ENCODE measurements at places on chromosomes 2 and 18. TPM values are rescaled to one million over a fixed set of nuclear protein-coding genes. Genes with fewer than 3 reads are reported as not detected.
A peak's percentile ranks its signal among the peaks of the same experiment; 100 is the strongest.

- no peak for DNase-seq
Measured at GRCh38 chr2:70192516-70192915, 1.7 kb upstream of the C2orf42 start.

DNA sequence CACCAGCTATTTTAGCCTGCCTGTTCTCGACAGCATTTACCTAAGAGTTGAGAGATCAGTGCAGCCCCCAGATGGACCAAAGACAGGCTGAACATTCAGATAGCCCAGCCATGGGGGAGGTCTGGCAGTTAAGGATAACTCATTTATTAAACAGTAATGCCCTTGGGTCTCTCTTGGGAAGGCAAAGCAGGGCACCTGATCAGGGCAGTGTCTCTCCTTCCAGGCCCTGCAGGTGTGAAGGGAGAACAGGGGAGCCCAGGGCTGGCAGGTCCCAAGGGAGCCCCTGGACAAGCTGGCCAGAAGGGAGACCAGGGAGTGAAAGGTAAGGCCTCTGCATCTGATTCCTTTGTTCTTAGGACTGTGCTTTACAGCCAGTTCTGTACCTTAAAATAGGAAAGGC lies 49.6 kb downstream of the MARCO start:
- no peak for DNase-seq

DNA sequence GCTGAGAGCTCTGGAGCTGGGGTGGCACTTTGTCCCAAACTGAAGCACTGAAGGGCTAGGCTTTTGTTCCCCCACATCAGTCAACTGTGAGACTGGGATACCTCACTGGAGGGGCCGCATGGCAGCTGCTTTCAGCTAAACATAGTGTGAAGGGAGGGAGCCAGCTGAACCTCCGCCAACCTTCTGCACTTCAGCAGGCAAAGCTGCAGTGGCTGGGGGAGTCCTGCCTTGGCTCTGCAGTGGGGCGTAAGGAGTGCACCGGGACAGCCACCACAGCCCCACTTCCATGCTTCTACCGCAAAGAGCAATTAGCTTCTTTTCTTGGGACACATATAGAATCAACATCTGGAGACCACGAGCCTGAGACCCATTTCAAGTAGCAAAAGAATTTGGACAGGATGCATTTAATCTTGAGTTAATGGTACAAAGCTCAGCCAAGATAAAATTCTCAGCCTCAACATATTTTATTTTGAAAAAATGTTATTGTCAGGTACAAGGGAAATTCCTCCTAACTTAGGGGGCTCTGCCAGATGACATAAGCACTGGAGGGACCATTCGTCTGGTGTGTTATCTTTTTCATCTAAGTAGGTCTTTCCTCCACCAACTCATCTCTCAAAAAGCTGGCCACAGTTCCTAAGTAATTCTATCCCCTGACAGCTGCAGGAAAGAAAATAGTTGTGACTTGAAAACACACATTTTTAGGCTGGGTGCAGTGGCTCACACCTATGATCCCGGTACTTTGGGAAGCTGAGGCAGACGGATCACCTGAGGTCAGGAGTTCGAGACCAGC lies 25.6 kb upstream of the MYCN start:
- DNase-seq: no peak

DNA sequence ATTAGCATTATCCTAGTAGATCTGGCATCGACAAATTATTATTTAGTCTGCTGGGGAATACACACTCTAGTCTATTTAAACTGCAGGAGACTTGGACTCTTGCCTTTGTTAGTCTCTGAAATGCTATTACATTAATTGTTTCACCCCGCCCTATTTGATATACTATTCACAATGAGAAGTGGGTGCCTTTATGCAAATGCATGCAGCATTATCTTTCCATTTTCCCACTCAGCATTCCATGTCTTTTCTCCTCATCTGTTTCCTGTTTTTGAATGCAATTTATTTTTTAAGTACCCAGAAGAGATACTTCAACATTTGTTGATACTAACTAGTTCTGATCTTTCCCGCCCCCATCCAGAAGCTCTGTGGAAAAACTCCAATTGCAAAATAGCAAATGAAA lies 395.3 kb upstream of the NXPH2 start:
- DNase-seq: no peak

GRCh38 chr2:144703852-144704708 lies 184.2 kb upstream of the ZEB2 start:
- no peak for DNase-seq

GRCh38 chr2:240021488-240022104 lies 3.5 kb downstream of the NDUFA10 start:
- peak; percentile 48 for DNase-seq

DNA sequence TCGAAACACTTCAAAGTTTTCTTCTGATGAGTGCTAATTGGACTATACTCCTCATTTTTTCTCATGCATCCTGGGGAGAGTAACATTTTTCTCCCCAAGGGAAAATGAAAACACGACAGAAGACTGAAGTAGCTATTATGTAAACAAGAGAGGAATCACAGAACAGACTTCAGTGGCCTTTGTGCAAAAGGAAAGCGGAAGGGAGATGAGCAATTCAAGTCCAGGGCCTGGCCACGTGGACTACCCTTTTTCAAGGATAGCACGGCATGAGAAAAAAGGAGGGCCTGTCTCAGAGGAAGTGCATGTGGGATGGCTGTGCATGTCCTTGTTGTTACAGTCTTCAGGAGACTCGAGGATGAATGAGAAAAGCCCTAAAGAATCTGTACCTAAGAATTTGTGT lies 43.8 kb upstream of the KCNE4 start:
- DNase-seq: no peak

DNA sequence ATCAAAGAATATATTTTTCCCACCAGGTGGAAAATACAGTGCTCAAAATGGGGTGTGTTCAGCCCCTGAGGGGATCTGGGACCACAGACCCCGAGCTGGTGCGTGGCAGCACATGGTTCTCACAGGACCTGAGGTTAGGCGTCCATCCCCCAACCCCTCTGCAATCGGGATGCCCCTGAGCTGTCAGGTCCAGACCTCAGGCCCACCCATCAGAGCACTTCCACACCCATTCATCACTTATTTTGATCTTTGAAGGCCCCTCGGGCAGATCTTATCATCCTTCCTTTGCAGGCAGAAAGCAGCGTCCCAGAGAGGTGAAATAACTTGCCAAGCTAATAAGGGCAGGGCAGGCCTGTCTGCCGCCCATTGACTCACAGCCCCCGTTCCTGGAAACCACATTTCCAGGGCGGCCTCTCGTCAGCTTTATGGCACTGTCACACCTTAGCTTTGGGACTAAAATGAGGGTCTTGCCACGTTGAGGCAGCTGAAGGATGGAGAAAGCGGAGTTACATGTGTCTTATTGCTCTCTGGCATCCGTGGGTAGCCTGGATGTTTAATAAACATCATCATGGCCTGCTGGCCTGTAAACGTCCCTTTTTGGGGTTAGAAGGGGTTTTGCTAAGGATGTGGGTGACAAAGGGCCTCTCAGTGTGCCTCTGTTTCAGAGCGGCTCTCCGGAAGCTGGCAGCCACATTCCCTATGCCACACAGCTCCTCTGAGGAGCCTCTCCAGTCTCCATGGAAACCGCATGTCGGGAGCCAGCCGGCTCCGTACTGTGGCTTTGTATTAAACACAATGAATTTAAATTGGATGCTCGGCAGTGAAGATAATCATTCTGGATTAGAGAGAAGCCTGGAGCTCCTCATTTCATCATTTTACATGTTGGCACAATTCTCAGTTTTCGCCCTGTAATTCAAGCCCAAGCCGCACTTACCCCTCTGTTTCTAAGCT lies 58.3 kb upstream of the MAPRE3 start:
- no peak for DNase-seq

DNA sequence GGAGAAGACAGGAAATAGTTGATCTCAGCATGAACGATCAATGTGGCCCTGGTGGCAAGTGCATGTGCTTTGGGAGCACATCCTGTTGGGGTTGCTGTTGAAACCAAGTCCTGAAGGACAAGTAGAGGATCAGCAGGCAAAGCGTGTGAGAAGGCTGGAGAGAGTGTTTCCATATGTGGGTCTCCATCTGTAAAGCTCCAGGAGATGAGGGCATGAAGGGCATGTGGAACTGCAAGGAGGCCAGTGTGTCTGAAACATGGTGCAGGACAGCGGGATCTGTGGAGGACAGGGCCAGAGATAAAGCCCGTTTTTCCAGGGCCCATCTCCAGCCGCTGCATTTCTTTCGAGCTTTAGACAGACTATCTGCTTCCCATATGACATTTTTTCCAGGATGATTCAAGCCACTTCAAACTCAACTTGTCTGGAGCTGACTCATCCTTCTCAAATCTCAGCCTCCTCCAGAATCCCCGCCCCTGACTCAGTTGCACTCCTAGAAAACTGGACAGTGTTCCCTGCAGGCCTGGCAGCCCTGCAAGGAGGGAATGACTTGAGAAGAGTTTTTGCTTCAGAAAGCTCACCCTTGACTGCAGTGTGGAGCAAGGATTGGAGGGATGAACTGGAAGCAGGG lies 226.1 kb downstream of the VAPA start:
- DNase-seq: no peak

ANKRD30B gene
- total RNA-seq: not detected

IGFBP5 gene
- total RNA-seq: not detected

TBR1 gene
- 0.05 TPM for total RNA-seq

ZC3H6 gene
- total RNA-seq: 3.3 TPM

All from activated T-helper 1 cell treated with anti-CD3 and anti-CD28 coated beads, Interleukin-12 subunit alpha, Interleukin-12 subunit beta, Interleukin-2, Interleukin-4 antibody, amounts not matched to agents 30 ng/mL and 10 ng/mL and 1 ng/mL, durations not matched to agents 14 hours and 24 hours and 36 hours (primary cell).